NCI-H1930 (cell line): ENCODE measurements at places on chromosomes 2 and 18.

DNA sequence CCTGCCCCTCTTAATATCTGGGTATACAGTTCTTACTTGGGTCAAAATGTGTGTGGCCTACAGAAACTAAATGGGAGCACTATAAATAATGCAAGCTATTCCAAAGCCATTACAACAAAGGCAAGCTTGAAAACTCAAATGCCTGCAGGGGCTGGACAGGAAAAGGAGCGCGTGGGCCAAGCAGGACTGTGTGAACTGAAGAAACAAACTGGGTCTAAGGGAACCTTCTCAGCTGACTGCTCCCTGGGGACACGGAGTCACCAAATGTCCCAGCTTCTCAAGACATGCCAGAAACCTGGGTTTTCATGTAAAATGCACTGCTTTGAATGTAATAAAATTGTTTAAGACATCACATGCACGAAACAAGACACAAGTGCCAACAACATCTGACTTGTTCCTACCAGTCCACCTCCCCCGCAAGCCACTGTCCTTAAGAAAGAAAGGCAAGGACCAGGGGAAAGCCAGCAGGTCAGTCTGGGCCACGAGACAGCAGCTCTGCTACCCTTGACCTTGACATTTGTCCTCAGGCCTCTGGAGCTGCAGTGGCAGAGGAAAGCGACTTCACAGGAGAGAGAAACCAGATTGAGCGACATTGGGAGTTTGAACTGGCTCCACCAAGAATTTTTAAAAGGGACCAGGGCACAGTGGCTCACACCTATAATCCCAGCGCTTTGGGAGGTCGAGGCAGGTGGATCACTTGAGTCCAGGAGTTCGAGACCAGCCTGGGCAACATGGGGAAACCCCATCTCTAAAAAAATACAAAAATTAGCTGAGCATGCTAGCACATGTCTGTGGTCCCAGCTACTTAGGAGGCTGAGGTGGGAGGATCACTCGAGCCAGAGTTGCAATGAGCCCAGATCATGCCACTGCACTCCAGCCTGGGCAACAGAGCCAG is 89.7 kb upstream of the SH3BP4 start:
- DNase-seq, result no peak

GRCh38 chr18:23702606-23703005 is 13.4 kb downstream of the LAMA3 start:
- no peak for DNase-seq

DNA sequence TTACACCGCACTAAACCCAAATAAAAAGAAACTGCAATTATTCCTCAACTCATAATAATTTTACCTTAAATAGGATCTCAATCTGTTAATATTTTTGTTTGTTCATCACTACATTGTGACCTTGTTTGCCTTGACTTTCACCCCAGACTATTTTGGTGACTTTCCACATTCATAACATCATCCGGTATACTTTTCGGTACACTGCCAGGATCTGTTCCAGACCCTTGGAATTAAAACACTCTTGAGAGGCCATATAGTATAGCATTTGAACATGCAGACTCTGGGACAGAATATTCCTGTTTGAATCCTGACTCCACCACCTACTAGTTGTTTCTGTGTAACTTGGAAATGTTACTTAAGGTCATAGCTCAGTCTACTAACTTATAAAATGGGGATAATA is 577.4 kb downstream of the METTL4 start:
- DNase-seq, result no peak

DNA sequence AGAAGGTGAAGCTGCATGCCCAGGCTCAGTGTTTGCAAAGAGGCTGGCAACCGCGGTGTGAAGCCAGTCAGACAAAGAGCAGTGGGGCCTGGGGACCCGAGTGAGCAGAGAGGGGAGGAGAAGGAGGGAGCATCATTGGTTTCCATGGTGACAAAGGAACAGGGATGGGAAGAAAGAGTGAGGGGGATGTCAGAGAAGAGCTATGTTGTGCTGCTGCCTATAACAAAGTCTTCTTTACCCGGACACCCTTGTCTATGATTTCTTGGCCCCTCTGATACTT is 14.5 kb downstream of the TMEM247 start:
- DNase-seq, result no peak

GRCh38 chr2:174281736-174282135 is 33.4 kb upstream of the OLA1 start:
- DNase-seq, result no peak

GRCh38 chr2:145431181-145431951 is 911.4 kb upstream of the ZEB2 start:
- DNase-seq, result peak; percentile 91

GRCh38 chr2:172261292-172261691 is 158.6 kb upstream of the DLX2 start:
- no peak for DNase-seq

DNA sequence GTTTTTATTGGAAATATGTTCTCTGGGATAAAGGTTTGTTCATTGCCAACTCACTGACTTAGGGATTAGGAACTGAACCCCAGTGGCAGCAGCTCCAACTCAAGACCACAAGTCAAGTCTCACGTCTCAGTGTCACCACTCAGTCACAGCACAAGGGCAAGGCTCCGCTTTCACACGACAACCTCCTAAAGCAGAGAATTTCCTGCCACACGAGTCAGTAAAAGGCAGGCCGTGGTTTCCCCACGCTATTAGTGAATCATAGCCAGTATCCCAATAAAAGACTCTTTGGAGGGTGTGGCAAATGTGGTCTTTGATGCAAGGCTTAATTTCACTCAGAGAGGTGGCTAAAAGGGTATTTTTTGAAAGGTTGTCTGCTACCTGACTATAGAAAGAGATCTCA is 57.6 kb downstream of the PIEZO2 start:
- DNase-seq, result no peak

GRCh38 chr2:57954020-57954419 is 92.6 kb upstream of the VRK2 start:
- DNase-seq, result no peak

DNA sequence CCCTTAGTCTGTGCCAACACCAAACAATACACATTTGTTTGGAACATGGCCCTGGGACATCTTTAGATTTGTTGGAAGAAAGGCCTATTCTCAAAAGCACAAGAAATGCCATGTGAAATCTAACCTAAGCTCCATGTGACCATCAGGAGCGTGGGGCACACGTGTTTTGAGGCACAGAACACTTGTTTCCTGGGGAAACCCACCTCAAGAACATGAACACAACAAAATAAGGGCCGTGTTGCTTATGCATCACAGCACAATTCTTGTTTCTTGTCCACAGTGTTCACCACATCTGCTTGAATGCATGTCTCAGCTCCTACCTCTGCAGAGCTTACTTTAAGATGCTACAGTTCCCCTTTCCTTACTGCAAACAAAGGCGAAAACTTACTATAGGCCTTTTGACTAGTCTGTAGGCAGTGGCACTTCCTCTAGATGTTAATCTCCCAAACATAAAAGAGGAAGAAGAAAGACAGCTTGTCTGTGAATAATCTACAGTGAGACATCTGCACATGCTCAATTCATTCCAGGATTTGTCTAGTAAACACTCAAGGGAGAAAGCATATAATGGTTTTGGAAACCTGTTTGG is 165.0 kb downstream of the ANKRD44 start:
- DNase-seq, result no peak

GRCh38 chr2:53630026-53630606 is 137.5 kb upstream of the CHAC2 start:
- DNase-seq, result no peak

- no peak for DNase-seq
These were observed 6.1 kb downstream of the MPV17 start for GRCh38 chr2:27316655-27317412.

DNA sequence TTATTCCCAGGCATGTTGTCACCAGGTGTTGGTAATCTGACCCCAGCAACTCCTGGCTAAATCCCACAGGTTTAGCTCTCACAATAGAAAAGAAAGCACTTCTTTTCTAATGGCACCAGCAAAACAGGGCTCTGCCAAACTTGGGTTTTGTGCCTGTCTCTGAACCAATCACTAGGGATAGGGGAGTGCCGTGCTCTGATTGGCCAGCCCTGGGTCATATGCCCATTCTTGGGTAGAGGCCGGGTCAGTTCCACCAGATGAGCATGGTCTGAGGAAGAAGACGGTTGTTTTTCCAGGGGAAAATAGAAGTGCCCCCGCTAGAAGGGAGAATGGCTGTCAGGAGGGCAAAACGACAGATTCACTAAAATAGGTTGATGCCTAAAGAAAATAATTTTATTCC is 14.7 kb downstream of the CDK15 start:
- DNase-seq, result no peak

GRCh38 chr18:27894746-27895145 is 282.2 kb downstream of the CDH2 start:
- no peak for DNase-seq

GRCh38 chr2:11344956-11345677 is 681 bp upstream of the ROCK2 start:
- DNase-seq, result no peak

GRCh38 chr2:68813596-68813995 is 57.6 kb downstream of the BMP10 start:
- no peak for DNase-seq

GRCh38 chr2:19812166-19812565 is 89.6 kb downstream of the TTC32 start:
- no peak for DNase-seq

DNA sequence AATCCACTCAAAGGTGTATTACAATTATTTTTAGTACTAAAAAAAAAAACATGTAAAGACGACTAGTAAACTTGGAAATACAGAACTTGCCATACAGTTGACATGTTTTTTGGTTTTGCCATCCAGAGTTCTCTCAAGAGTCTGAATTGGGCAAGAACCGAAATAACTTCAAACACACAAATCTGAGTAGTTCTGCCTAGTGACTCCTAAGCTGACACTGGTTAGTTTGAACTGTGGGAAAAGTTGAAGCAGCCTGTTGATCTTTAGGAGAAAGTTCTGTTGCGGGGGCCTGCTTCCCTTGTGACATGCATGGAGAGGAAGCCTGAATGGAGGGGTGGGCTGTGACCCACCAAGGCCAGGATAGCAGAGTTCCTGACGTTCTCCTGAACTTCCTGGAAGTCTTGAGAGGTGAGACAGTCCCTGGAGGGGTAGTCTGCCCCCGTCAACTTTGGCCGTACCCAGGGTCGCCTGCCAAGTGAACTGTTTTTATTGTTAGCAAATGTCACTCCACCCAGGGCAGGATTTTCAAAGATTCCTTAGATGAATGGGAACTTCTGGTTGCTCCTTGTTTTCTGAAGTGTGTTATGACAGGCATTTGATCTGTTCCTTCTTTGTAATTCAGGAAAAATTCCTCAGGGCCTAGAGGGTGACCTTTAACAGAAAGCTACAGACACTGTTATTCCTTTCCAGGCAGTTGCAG is 85.6 kb upstream of the SPTBN1 start:
- no peak for DNase-seq

DNA sequence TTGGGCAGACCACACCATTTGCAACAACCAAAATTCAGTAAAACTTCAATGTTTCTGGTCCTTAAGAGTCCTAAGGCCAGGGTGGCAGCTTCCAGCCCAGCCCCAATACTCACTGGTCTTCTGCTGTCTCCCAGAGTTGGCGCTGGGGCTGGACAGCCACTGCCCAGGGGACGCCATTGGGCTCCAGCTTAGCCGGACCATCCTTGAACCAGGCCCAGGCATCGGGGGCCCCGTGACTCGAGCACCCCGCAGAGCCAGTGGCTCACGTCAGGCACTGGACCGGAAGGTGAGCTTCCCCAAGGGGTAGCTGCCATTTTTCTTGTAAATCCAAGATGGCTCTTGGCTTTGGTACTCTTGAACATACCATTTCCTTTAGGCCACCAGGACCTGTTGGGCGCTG is 21.8 kb downstream of the SNED1 start:
- DNase-seq, result no peak

DNA sequence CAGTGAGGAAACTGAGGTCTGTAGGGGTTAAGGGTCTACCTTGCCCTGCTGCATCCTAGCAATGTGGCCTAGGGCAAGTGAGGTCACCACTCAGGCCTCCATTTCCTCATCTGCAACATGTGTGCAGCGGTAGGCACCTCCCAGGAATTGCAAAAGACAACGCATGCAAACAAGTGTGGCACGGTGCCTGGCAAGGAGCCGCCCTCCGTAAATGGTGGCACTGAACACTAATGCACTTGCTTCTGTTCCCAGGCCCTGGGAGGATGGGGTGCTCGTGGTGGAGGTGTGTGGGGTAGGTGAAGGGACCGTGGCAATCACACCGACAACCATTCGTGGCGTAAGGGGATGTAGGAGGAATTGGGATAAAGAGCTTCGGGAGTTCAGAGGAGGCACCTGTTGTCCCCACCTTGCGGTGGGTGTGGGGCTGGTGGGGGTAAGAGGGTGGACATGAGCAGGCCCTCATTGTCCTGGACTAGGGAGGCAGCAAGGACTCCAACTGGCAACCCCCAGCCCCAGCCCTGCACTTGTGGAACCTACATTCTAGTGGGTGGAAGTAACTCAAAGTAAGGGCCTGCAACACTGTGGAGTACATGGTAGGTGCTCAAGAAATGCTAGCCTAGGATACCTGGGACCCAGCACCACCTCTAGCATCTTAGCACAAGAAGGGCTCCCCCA is 26.0 kb downstream of the ATOH8 start:
- no peak for DNase-seq

- no peak for DNase-seq
These were observed 1291.6 kb upstream of the ZEB2 start for GRCh38 chr2:145811276-145812164.

- DNase-seq, result no peak
These were observed 29.8 kb upstream of the ARMC9 start for GRCh38 chr2:231168460-231169139.

- DNase-seq, result no peak
These were observed 18.7 kb downstream of the SH3BP4 start for GRCh38 chr2:234970477-234970882.

GRCh38 chr2:112648081-112648480 is 2.3 kb downstream of the SLC20A1 start:
- no peak for DNase-seq

DNA sequence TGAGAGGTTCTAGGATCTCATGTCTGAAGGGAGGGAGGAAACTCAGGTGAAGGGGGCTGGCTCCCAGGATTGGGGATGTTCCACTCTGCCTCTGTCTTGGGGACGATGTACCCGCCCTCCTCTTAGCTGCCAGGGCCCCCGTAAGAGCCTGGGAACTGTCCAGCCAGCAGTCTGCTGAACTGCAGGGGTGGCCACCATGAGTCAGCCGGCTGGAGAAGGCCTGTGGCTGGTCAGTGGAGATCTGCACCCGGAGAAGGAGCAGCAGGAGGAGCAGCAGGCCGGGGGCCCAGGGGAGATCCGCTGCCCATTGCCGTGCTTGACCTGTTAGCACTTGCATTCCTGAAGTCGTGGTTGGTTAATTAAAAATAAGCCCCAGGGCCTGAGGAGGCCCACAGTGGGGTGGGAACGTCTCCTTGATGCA is 180.3 kb downstream of the TFCP2L1 start:
- DNase-seq, result no peak

GRCh38 chr2:168210895-168211570 is 36.4 kb downstream of the STK39 start:
- no peak for DNase-seq

- no peak for DNase-seq
These were observed 25.9 kb upstream of the CXCR4 start for GRCh38 chr2:136143603-136144451.

- DNase-seq, result no peak
These were observed 13.2 kb downstream of the RALBP1 start for GRCh38 chr18:9488538-9488937.
